ENCODE measurements at places on chromosomes 5 and 9. TPM values are rescaled to one million over a fixed set of nuclear protein-coding genes. Genes with fewer than 3 reads are reported as not detected.

The SLC34A1 gene
- total RNA-seq = 2.2 TPM

The SPINK13 gene
- not detected for total RNA-seq

The LIX1 gene
- total RNA-seq = 4.8 TPM

The KIF4B gene
- total RNA-seq = 4.8 TPM

The FOXI1 gene
- total RNA-seq = 0.48 TPM

The AJM1 gene
- 1.4 TPM for total RNA-seq

The CRB2 gene
- 0.72 TPM for total RNA-seq

The CARD6 gene
- total RNA-seq = 5.1 TPM

The ZNF366 gene
- 0.96 TPM for total RNA-seq

The DOCK2 gene
- total RNA-seq = 72.5 TPM

The GEMIN5 gene
- total RNA-seq = 7.7 TPM

The MZB1 gene
- total RNA-seq = 1.2 TPM

The DND1 gene
- total RNA-seq = 0.96 TPM

The FBN2 gene
- total RNA-seq = 875 TPM

The SLC23A1 gene
- not detected for total RNA-seq

DNA sequence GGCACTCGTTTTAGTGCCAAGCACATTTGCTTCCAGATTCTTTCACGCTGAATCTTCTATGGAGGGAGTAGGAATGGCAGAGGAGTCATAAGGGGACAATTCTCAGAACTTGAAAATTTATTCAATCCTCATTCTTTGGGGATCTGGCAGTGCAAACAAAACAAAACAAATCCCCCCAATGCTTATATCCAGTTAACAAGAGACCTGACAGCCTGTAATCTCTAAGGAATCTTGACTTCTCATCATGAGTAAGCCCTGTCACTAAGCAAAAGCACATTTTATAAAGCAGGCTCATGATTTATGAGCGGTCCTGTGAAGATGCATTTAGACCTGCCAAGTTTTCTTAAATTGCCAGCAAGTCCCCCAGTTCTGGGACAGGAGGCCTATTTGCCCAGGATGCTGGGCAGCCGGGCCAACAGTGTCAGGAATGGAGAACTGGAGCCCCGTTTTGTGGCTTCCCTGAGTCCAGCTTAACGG is 513.9 kb downstream of the CTNND2 start:
- DNase-seq = peak; percentile 20

- DNase-seq = no peak
These were observed 26.5 kb downstream of the C9orf85 start for GRCh38 chr9:71937898-71938297.

DNA sequence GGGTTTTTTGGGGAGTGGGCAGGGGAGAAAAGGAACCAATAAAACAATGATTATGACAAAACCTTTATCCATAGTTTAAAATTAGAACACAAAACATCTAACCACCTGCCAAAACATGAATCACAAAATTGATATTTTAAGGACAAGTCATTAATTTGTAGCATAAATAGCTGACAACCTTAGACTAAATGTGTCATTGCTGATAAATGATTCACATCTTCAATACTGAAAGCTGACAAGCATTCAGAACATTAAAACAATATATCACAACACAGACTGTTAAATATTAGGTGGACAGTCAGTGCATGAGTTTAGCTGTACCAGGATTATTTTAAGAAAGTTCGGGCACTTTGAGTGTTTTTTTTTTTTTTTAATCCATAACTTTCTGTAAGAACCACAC is 71.5 kb downstream of the NR3C1 start:
- no peak for DNase-seq

- DNase-seq = no peak
These were observed 18.3 kb upstream of the IFNK start for GRCh38 chr9:27505744-27506161.

GRCh38 chr5:158747816-158748432 is 351.8 kb downstream of the EBF1 start:
- DNase-seq = no peak

- DNase-seq = no peak
These were observed 25.3 kb downstream of the GLRA1 start for GRCh38 chr5:151899399-151899798.

- no peak for DNase-seq
These were observed 108.9 kb upstream of the CHD1 start for GRCh38 chr5:99037668-99038067.

DNA sequence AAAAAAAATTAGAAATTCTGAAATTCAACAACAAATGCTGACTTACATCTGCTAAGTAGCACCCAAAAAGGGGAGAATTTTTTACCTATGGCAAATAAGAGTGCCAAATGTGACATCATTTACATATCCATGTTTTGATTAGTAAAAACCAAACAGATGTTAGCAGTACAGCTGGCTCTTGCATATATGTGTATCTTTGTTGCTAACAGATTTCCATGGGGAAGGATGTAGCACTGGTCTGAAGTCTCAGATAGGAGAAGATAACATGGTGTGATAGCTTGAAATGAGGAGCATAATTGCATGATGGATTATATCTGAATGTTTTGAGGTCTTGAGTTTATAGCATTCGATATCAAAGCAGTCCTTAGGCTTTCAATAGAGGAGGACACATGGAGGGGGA is 17.5 kb downstream of the PIK3R1 start:
- DNase-seq = no peak

DNA sequence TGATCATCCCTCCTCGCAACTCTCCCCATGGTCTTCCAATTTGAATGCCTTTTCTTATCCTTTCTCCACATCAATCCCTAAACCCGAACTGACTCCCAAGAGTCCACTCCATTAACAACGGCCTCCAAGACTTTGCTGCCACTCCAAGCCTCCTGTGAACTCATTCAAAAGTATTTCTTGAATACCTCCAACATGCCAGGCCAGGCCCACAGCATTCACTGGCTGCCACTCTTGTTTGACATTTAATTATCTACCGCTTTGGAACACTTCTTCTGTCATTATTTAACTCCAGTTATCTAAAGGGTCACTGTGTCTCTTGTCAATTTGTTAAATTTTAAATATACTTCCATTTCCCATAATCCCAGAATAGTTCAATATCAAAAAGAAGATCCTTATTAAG is 378.9 kb downstream of the EFNA5 start:
- DNase-seq = no peak

- no peak for DNase-seq
These were observed 237.1 kb downstream of the SLF1 start for GRCh38 chr5:94855543-94855942.

DNA sequence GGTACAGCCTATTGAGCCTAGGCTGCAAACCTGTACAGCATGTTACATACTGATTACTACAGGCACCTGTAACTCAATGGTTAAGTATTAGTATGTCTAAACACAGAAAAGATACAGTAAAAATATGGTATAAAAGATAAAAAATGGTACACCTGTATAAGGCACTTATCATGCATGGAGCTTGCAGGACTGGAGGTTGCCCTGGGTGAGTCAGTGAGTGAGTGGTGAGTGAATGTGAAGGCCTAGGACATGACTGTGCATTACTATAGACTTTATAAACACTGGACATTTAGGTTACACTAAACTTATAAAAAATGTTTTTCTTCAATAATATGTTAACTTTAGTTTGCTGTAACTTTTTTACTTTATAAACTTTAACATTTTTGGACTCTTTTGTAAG is 171.3 kb downstream of the SLC28A3 start:
- no peak for DNase-seq

GRCh38 chr9:93098236-93098946 is 2.4 kb downstream of the CARD19 start:
- DNase-seq = peak; percentile 84

GRCh38 chr5:16934677-16935153 is 1.4 kb downstream of the MYO10 start:
- DNase-seq = peak; percentile 33

- DNase-seq = no peak
These were observed 22.6 kb upstream of the HK3 start for GRCh38 chr5:176921714-176922113.

GRCh38 chr5:149796836-149797235 is 66.7 kb downstream of the PPARGC1B start:
- DNase-seq = peak; percentile 75

DNA sequence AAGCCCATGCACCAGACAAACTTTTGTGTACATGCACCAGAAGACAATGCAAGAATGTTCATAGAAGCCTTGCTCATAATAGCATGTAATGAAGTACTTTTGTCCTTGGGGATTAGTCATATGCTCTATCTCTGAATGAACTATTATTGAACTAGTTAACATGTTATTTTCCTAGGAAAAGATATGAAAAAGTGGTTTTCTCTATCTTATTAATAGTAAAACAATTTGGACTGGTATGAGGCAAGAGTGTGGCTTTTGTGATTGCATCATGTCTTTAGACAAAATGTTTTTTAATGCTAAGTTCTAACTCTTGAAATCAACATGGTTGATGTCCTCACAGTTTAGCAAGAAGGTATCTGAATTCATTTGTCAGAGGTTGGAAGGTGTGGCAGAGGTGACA is 55.7 kb upstream of the SPDL1 start:
- no peak for DNase-seq

- DNase-seq = no peak
These were observed 267.5 kb downstream of the ZSWIM6 start for GRCh38 chr5:61599370-61600122.

- no peak for DNase-seq
These were observed 163.4 kb upstream of the FSTL4 start for GRCh38 chr5:133775584-133776304.

- DNase-seq = no peak
These were observed at the start of gene PCDHB7 for GRCh38 chr5:141172381-141173204. Gene PCDHB7 (plus strand): TSS chr5:141172644. CDS start chr5:141172836, 192 bp downstream.

GRCh38 chr5:5523066-5523505 is 100.6 kb downstream of the ICE1 start:
- no peak for DNase-seq

DNA sequence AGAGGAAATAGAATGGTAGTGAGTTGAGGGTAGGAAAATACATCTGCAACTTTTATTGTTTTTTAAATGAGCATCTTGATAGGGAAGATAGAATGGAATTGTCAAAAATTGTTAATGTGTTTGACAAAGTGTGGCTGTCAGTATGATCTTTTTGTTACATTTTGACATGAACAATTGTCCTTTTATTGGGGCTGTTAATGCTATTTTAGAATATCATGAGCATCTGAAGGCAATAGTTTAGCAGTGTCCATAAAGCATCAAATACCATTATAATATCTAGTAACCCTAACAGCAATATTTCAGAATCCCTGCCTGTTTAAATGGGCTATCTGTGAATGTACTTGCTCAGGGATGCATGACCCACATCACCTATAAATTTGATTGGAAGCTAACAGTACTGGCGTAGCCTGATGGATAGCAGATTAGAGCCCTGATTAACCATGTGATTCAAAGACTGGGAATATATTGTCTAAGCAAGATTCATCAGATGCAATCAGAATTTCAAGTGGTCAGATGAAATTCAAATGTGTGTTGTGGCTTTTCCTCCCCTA is 37.8 kb downstream of the TLE4 start:
- no peak for DNase-seq

DNA sequence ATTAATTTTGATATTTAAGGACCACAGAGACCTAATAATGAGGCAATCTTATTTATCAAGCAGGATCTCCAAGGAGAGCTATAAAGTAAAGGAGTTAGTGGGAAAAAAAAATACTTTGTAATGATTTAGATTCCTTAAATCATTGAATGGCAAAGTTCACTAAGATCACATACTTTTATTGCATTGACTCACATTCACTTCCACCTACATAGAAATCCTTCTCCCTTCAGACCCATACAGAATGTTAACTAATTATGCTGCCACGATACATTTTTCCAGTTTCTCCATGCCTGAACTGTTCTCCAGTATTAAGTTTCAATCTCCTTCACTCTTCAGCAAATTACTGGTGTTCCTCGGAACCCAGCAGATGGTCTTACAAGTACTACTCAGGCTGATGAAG is 388.7 kb downstream of the EFNA5 start:
- no peak for DNase-seq

GRCh38 chr5:169801324-169801777 is 164.3 kb downstream of the DOCK2 start:
- DNase-seq = no peak

GRCh38 chr9:87950296-87950695 is 24.0 kb downstream of the CDK20 start:
- DNase-seq = no peak

GRCh38 chr5:135662061-135662481 is 83.3 kb upstream of the CXCL14 start:
- DNase-seq = no peak

DNA sequence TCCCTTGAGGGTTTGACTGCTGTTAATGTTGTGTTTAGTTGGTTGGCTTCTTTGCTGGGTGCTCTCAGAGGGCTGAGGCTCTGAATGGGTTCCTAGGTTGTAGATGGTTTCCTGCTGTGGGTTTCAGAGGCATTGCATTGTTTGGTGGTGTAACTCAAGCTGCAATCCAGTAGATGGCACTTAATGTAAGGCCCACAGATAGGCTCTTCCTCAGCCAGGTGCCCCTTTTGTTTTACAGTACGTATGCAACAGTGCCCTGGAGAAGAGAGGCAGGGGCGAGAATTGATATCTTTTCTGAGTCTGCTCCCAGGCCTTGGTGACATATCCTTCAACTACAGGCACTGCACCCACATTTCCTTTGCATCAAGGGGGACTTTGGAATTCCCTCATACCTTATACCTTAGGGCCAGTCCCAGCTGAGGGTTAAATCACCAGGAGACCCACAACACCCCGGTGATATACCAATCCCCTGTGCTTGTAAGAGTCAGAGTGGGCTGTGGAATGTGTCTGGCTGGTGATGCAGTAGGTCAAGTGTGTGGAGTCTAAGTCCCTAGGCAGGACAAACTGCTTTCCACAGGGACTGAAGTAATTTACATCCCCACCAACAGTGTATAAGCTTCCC is 7.0 kb upstream of the UGT3A2 start:
- DNase-seq = no peak

DNA sequence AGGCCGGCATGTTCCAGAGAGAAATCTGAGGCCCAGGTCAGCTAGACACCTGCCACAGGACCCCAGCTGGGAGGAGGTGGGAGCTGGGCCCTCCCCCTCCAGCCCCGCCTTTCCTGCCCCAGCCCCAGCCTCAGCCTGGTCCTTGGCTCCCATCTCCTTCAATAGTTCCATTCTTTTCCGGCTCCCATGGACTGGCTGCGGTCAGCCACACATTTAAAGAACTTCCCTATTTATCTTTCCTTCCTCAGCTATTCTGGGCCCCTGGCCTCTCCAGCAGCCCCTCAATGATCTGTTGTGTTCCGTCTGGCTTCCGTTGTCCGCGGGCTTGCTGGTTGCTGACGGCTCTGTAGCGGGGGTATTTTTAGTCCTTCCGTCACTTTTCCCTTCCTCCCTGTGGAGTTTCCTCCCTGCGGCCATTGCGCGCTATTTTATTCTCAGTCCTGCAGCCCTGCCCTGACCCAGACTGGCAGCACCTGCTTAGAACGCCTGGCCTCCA is 73.8 kb downstream of the AMBP start:
- peak; percentile 76 for DNase-seq
